ENCODE measurements at places on chromosomes 3 and 15.

DNA sequence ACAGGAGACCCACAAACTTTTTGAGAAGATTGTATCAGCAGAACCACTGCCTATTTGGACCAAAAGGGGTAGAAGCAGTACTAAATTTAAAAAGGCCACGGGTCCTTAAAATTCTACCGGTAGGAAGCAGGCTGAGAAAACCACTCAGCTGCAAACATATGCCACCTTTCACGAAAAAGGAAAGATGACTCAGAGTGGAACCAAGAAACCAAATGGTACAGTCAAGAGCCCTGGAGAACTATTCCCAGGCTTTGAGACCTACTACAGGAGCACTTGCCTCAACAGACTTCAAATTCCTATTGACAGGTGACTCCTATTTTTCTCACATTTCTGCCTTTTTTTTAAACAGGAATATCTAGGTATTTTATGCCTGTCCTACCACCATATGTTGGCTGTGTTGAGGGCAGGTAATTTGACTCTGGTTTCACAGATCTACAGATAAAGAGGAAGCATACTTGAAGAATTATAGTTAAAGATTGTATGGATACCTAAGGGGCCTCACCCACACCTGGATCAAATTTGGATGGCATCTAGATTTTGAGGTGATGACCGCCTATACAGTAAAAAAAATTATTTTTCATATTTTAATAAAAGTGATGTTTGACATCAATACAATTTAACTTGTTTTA, 10.1 kb downstream of the GOLIM4 start:
- no peak for DNase-seq

DNA sequence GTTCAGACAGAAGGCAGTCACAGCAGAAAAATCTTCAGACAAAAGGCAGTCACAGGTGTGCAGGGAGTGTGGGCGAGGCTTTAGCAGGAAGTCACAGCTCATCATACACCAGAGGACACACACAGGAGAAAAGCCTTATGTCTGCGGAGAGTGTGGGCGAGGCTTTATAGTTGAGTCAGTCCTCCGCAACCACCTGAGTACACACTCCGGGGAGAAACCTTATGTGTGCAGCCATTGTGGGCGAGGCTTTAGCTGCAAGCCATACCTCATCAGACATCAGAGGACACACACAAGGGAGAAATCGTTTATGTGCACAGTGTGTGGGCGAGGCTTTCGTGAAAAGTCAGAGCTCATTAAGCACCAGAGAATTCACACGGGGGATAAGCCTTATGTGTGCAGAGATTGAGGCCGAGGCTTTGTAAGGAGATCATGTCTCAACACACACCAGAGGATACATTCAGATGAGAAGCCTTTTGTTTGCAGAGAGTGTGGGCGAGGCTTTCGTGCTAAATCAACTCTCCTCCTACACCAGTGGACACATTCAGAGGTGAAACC, 27.6 kb downstream of the ZNF589 start:
- peak; percentile 58 for DNase-seq

GRCh38 chr3:146466604-146467003, 2.8 kb downstream of the PLSCR2 start:
- DNase-seq, result no peak

GRCh38 chr15:75172284-75172820, 29.3 kb upstream of the C15orf39 start:
- no peak for DNase-seq

DNA sequence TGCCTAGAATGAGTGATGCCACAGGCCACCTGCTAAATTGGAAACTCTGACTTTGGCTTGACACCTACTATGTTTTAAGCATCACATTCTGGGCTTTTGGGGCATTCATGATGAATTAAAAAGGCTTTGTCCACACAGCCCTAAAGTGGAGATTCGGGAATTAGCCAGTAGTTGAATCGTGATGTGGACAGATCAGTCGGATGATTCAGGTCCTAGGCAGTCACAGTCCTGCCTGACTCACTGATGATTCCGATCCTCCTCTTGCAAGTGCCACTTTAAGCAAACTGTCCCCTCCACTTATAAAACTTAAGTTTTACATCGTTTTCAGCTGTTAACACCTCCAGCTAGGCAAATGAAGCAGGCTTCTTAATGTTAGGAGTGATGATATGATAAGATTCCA, 75.3 kb downstream of the SYNPR start:
- DNase-seq, result no peak

DNA sequence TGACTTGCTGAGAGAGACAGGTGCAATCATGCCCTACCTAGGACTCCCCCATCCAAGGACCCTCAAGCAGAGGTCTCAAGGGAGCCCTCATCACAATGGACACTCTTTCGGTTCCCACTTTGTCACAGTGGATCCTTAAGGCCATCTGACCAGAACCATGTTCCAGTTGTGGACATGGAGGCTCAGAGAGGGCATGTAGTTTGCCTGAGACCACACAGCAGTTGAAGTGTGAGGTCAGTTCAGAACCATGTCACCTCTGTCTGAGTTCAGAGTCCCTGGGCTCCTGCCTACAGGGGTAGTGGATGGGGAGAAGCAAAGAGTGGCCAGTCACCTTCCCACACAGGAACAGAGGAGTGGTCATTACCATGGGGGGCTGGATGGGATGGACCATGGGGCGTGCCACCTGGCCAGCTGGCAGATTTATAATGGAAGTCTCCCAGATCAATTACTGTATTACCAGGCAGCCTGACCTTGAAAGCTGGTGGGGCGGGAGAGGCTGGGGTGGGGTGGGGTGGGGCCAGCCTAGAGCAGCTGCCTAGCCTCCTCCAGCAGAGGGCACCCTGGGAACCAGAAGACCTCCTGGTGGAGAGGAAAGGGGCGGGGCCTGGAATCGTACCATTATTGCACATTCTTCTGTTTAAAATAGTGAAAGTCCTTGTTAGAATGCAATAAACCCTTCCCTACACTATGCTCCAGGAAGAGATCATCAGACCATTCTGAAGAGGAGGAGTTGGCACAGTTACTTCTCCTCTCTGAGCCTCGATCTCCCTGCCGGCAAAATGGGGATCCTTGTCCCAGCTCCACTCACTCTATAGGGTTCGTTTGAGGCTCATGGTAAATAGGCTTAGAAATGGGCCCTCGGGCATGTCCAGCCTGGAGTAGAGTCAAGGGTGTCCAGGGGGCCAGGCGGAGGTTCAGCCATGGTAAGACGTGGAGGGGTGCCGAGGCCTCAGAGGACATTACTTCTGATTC, 26.9 kb upstream of the LINGO1 start:
- no peak for DNase-seq

GRCh38 chr3:150414959-150415358, 6.9 kb downstream of the TSC22D2 start:
- DNase-seq, result no peak

DNA sequence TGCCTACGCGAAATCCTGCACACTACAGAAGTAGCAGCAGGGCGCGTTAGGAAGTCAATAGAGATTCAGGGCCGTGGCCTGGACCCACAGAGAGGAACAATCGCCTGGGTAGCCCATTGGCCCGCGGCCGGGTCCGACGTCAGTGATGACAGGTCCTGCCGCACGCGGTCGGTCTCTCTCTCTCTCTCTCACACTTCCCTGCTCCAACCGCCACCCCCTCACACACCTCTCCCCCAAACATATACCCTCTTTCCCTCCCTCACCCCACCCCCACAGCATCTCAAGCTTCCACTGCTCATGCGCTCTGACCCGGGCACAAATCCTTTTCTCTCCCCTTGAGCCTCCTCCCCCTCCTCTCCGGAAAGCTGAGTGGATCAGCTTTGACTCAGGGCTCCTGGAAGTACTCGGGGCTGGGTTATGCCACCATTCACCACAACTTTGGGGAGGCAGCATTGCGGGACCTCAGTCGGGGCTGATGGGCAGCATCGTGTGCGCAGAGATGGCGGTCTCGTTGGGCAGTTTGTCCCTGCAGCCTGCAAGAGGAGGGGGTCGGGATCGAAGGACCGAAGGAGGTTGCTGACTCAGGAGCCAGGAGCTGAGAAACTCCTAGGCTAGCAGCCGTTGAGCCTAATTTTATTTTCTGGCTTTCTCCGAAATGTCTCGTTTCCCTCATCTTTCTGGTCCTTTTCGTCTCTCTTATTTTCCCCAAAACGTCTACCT, 9.0 kb downstream of the ZIC4 start:
- no peak for DNase-seq

GRCh38 chr3:123949641-123950040, 11.4 kb downstream of the CCDC14 start:
- DNase-seq, result no peak

- no peak for DNase-seq
These were observed 62.4 kb upstream of the SLC24A5 start for GRCh38 chr15:48058371-48058770.

DNA sequence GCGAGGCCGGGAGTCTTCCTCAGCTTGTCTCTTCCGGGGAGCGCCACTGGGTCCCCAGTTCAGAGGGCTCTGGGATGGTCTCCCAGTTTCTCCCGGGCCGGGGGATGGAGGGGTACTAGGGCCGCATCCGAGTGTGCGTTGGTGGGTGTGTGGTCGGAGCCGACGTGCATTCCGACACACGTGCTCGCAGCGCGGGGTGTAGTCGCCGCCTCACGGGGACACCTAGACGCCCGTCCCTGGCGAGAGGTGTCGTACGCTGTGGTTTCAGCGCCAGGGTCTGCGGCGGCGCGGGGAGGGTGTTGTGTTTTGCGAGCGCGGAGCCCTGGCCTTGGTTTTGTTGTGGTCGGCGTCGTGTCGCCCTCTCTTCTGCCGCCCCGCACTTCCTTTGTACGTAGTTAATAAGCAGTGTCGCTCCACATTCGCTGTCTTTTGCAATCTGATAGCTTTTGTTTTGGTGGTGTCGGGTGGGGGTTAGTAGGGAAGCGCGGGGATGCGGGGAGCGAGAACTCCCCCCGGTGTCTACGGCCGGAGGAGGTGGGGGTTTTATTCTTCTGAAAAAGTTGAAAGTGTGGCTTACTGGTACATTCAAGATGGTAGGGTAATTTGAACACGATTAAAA, 2.2 kb downstream of the IGF1R start:
- DNase-seq, result peak; percentile 51
